Glutamatergic neuron (in vitro differentiated cells): ENCODE measurements at places on chromosomes 6 and 20. TPM values are rescaled to one million over a fixed set of nuclear protein-coding genes. Genes with fewer than 3 reads are reported as not detected.
A peak's percentile ranks its signal among the peaks of the same experiment; 100 is the strongest.

CCDC28A gene
- 10.1 TPM for total RNA-seq

ESF1 gene
- 16.1 TPM for total RNA-seq

DNA sequence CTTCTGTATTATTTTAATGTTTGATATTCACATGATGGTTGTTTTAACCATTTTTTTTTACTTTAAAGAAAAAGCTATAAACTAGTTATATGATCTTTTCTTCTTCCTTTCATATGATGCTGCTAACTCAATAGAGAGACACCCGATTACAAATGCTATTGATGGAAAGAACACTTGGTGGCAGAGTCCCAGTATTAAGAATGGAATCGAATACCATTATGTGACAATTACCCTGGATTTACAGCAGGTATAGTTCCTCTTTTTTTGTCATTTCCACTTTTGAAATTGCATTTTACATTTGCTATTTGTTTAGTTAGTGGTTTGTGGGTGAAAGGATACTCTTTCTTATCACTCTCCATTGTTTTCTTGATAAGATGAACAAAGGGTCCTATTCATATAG is 176.7 kb downstream of the LAMA2 start:
- peaks cover 4% of the 10 kb centered on the region for H3K4me1 ChIP-seq
- no peak for DNase-seq
- no peak overlapping the region for H3K4me3 ChIP-seq
- H3K36me3 ChIP-seq = no peaks in the 10 kb centered on the region
- no peaks in the 10 kb centered on the region for H3K27me3 ChIP-seq

DNA sequence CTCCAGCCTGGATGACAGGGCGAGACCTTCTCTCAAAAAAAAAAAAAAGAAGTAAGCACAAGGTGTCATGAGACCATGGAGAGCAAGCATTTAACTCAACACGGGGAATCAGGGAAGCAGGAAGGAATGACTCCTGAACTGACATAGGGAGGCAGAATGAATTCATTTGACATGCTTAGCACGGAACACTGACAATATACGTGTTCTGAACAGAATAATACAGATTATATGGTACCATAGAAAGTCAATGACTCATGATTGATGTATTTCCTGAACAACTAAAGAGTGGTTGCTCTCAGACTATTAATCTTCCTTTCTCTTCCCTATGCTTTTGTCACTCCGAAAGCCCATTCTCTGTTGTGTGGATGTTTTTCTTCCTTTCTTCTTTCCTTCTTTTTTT is 20.7 kb upstream of the ASIP start:
- H3K36me3 ChIP-seq = peaks cover 4% of the 10 kb centered on the region
- H3K27ac ChIP-seq = no peak overlapping the region
- no peak overlapping the region for H3K4me3 ChIP-seq
- DNase-seq = no peak
- no peaks in the 10 kb centered on the region for H3K4me1 ChIP-seq
- peaks cover 1% of the 10 kb centered on the region for H3K27me3 ChIP-seq

GRCh38 chr6:154167126-154167525 is 128.1 kb downstream of the OPRM1 start:
- no peak overlapping the region for H3K4me3 ChIP-seq
- no peak overlapping the region for H3K27ac ChIP-seq
- DNase-seq = no peak

NRSN1 gene
- total RNA-seq = 5.7 TPM

DNA sequence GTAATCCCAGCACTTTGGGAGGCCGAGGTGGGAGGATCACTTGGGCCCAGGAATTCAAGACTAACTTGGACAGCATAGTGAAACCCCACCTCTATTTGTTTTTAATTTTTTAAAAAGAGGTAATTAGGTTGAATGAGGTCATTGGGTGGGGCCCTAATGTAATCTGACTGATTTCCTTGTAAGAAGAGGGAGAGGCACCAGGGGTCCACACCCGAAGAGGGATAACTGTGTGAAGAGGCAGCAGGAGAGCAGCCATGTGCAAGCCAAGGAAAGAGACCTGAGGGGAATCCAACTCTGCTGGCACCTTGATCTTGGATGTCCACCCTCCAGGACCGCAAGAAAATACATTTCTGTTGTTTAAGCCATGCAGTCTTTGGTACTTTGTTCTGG is 63.4 kb downstream of the QRSL1 start:
- peaks cover 12% of the 10 kb centered on the region for H3K4me1 ChIP-seq
- no peak overlapping the region for H3K4me3 ChIP-seq
- peaks cover 2% of the 10 kb centered on the region for H3K27me3 ChIP-seq
- H3K36me3 ChIP-seq = no peaks in the 10 kb centered on the region
- H3K27ac ChIP-seq = no peak overlapping the region
- DNase-seq = no peak

RUNX2 gene
- not detected for total RNA-seq

DNA sequence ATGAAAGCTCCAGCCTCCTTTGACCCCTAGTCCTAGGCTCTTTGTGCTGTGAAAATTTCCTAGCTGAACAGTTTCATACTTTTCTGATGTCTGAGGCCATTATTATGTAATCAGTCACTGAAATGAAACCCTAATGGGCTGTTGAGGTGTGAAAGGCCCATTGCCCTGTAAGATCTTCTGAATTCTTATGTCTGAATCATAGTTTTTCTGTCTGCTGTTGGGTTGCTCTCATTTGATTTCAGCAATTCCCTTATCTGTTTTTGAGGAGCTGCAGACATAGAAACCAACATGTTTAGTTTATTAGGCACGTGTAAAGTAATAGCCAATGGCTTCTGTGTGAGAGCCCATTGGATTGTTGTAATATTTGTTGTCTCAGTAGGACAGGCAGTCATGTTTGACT is 118.1 kb downstream of the EYA4 start:
- no peaks in the 10 kb centered on the region for H3K4me1 ChIP-seq
- H3K27me3 ChIP-seq = no peaks in the 10 kb centered on the region
- no peaks in the 10 kb centered on the region for H3K36me3 ChIP-seq

DNA sequence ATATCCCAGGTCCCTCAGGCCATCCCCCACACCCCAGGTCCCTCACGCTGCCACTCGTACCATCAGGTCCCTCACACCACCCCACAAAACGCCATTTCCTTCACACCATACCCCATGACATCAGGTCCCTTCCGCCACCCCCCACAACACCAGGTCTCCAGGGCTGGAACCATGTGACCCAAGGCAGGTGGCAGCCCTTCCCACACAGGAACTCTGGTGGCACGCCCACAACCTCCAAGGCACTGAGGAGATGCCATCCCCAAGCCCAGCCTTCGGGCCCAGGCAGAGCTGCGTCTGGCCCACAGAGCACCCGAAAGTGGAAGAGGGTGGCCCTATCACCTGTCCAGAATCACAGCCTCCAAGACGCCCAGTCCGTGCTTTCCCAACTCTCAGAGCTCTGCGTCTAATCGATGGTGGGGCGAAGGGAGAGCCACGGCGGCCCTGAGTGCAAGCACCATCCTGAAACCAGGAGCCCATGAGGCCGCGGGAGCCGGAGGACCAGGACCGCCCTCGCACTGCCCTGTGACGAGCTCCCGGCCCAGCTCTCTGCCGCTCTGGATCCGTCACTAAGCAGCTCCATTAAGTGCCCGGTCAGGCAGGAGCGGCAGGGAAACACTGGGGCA is 12.7 kb downstream of the TAF4 start:
- H3K4me3 ChIP-seq = no peak overlapping the region
- H3K27ac ChIP-seq = no peak overlapping the region
- peaks cover 13% of the 10 kb centered on the region for H3K4me1 ChIP-seq
- no peaks in the 10 kb centered on the region for H3K36me3 ChIP-seq
- no peak for DNase-seq

- peaks cover 4% of the 10 kb centered on the region for H3K27me3 ChIP-seq
- H3K4me3 ChIP-seq = no peak overlapping the region
- no peak for DNase-seq
These were observed 19.3 kb downstream of the CITED2 start for GRCh38 chr6:139355172-139355571.

DNA sequence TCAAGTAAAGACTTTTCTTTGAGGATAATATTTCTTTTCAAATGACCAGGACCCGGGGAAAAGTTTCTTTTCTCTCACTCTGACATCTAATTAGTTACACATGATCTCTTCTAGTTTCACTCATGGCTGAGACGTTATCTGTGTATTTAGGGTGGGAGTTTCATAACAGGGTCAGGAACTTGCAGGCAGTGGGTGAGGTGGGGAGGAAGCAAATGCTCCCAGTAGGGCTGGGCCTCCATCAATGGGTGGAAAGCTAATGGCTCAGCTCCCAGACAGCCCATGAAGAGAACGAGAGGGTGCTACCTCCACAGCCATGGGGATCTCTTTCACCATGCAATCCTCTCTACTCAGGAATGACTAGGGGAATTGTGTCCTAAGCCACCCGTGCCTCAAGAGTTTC is 119.3 kb downstream of the F13A1 start:
- peaks cover 2% of the 10 kb centered on the region for H3K27me3 ChIP-seq
- H3K4me1 ChIP-seq = no peaks in the 10 kb centered on the region
- peaks cover 5% of the 10 kb centered on the region for H3K36me3 ChIP-seq
- no peak overlapping the region for H3K4me3 ChIP-seq

DNA sequence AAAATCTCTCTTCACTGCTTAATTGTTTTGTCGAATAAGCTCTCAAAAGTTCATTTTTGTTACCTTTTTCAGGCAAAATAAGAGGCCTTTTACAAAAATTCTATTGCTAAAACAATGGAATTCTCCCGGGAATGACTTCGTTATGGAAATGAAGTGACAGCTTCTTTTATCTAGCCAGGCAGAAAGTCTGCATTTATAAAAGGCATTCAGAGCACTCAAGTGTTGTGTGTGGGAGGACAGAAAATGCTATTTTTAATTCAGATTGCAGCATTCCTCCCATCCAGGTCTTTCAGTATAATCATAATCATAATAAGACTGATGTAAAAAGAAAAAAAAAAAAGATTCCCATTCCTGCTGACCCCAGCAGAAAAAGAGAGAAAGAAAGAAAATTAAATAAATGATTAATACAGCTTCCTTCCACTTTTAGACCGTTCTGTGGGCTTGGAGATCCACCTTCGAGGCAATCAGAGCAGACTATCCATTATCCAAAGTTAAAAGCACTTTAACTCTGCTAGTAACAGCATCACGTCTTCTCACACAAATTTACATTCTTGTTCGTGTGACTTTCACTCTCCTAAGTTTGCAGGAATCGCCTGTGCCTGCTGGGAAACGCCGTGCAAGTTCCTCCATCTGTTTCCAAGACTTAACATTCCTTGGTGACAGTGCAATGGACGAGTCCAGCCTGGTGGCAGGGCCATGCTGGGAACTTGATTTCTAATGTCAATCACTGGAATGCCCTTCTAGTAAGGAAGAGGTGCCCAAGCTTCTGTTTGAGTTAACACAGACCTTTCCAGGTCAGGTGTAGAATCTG is 258.8 kb downstream of the GMPR start:
- H3K36me3 ChIP-seq = no peaks in the 10 kb centered on the region
- H3K4me3 ChIP-seq = no peak overlapping the region
- peaks cover 9% of the 10 kb centered on the region for H3K4me1 ChIP-seq
- H3K27ac ChIP-seq = no peak overlapping the region
- no peak for DNase-seq
- H3K27me3 ChIP-seq = peaks cover 4% of the 10 kb centered on the region

- H3K27me3 ChIP-seq = peaks cover 2% of the 10 kb centered on the region
- no peak for DNase-seq
- no peak overlapping the region for H3K27ac ChIP-seq
- H3K36me3 ChIP-seq = no peaks in the 10 kb centered on the region
These were observed 146.2 kb downstream of the COL21A1 start for GRCh38 chr6:56101141-56101553.

NRN1 gene
- 48.5 TPM for total RNA-seq

DNA sequence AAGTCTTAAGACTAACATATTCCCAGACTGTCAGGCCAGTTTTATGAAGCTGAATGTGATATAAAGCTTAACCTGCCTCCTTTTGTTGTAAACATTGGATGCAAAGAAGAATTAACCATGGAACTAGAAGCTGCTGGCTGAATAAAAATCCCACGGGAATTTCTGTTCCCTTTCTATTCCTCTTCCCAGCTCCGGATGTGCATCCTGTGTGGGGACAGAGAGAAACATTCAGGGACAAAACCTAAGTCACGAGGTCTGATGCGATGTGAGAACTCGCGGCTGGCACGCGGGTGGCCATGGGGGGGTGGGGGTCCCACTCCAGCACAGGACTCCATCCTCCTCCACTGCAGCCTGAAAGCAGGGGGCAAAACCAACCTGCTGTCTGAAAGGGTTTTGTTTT is 32.2 kb downstream of the RAMACL start:
- no peaks in the 10 kb centered on the region for H3K27me3 ChIP-seq
- peaks cover 34% of the 10 kb centered on the region for H3K4me1 ChIP-seq
- peaks cover 4% of the 10 kb centered on the region for H3K36me3 ChIP-seq
- peak; percentile 22 for DNase-seq
- H3K27ac ChIP-seq = no peak overlapping the region

SEC23B gene
- 52.3 TPM for total RNA-seq

- no peaks in the 10 kb centered on the region for H3K36me3 ChIP-seq
- peaks cover 3% of the 10 kb centered on the region for H3K4me1 ChIP-seq
- no peak overlapping the region for H3K27ac ChIP-seq
- no peaks in the 10 kb centered on the region for H3K27me3 ChIP-seq
These were observed 482.0 kb upstream of the CHD6 start for GRCh38 chr20:42100137-42100704.

GRCh38 chr6:36227379-36228228 is 31.1 kb downstream of the BRPF3 start:
- H3K27me3 ChIP-seq = peaks cover 2% of the 10 kb centered on the region
- H3K27ac ChIP-seq = no peak overlapping the region
- H3K36me3 ChIP-seq = peaks cover 5% of the 10 kb centered on the region
- H3K4me1 ChIP-seq = peaks cover 3% of the 10 kb centered on the region

DNA sequence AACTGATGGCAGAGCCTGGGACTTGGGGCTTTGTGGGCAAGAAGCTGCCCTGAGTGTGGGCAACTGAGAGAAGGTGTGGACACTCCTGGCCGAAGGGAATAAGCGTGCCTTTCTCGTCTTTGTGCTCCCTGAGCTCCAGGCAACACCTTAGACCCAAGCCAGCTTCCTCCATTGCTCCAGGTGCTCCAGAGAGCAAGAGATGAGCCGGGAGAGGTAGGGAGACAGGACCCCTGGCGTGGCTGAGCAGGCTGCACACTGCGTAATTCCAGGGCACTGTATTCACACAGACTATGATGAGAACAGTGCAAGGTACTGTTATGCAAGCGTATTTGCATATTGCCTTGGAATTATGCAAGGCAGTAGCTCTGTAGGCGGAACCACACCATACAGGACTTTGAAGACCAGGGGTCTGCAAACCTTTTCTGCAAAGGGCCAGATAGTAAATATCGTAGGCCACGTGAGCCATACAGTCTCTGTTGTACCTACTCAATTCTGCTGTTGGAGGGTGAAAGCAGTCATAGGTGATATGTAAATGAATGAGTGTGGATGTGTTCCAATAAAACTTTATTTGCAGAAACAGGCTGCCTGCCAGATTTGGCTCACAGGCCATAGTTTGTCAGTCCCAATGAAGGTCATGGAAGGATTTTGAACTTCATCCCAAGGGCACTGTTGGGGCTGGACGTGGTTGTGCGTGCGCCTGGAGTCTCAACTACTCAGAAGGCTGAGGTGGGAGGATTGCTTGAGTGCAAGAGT is 42.1 kb upstream of the FAM83D start:
- peak overlapping the region; percentile 92 for H3K27ac ChIP-seq
- peaks cover 6% of the 10 kb centered on the region for H3K27me3 ChIP-seq
- peak overlapping the region; percentile 11 for H3K4me3 ChIP-seq
- no peaks in the 10 kb centered on the region for H3K36me3 ChIP-seq

- peak overlapping the region; percentile 98 for H3K4me3 ChIP-seq
- H3K27me3 ChIP-seq = peaks cover 4% of the 10 kb centered on the region
- H3K36me3 ChIP-seq = no peaks in the 10 kb centered on the region
- DNase-seq = peak; percentile 81
These were observed 1.5 kb upstream of the TENT5A start for GRCh38 chr6:81753711-81754577.

NCOA3 gene
- total RNA-seq = 24.6 TPM
